ENCODE measurements at places on chromosomes 6 and 20.

DNA sequence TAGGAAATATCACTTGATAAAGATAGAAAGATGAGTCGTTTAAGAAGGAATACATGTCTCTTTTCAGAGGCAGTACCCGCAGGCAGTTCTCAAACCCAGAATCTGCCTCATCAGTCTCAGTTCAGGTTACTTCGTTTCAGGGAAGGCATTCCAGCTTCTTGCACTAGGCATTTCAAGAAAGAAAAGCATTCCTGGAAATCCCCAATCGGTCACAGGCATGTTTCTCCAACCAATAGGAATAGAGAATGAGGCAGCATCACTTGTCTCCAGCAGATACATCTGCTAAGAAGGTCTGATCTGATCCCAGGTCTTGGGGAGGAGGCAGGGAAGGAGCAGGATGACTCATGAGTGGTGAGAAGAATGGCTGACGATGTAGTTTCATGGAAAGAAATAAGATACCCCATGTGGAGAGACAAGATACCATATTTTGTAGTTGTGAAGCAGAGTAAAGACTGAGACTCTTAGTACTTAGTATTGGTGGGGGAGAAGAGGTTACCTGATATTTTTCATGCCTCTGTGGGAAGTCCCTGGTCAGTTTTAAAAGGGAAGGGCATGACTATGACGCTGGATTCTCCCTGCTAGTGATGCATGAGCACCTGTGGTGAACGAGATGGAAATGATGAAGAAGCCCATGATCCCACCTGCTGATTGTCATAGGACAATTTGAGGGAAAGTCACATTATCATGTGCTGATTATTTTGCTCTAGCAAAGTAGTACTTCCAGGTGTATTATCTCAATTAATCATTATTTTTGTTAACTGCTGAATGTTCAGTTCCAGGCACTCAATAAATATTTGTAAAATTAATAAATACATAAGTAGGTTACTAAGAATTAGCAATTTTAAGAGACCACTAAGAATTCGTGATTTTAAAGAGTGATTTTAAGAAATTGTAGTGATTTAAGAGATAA lies 20.3 kb upstream of the HLA-DRB1 start:
- DNase-seq = peak; percentile 27

- DNase-seq = no peak
Measured at GRCh38 chr6:56448046-56448445, 194.6 kb downstream of the DST start.

DNA sequence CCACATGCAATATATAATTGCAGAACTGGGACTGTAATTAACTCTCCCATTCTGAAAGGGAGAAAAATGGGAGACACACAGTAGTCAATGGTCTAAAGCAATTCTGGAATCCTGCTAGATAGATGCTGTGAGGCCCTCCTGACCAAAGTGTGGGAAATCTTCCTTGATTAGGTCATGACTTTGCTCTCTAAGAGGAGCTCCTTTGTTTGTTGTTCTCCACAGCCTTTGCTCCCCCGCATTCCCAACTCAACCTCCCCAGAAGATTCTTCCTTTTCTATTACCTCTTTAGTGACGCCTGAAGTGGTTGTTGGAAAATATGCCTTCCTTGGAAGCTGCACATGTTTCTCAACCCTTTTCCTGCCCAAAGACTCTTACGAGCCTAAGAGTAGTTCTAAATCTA lies 28.8 kb upstream of the LIN28B start:
- DNase-seq = no peak

DNA sequence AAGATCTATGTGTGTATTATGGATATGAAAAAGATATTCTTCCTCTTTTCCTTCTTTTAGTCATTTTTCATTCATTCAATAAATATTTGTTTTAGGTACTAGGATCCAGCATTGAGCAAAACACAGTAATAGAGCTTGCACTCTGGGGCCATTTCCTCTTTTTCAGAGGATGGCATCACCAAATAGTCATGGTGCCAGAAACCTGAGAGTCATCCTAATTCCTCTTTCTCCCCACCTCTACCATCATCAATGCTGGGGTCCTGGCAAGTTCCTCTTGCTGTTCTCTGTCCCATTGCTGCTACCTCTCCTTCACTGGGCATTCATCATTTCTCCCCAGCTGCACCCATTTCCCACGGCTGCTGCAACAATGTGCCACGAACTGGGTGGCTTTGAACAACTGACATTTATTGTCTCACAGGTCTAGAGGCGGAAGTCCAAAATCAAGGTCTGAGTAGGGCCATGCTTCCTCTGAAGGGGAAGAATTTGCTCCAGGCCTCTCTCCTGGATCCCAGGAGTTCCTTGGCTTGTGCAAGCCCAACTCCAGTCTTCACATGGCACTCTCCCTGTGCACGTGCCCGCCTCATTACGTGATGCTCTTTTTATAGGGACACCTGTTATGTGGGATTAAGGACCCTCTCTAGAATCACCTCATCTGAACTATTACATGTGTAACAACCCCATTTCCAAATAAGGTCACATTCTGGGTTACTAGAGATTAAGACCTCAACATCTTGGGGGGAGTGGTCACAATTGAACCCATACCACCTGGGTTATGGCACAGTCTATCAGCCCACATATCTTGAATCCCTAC lies 9.5 kb upstream of the IGF2R start:
- DNase-seq = no peak

- DNase-seq = no peak
Measured at GRCh38 chr20:44585057-44585963, 2.9 kb downstream of the PKIG start.

GRCh38 chr20:58567437-58567836 lies 52.2 kb upstream of the APCDD1L start:
- no peak for DNase-seq

GRCh38 chr6:136958168-136958567 lies 36.1 kb downstream of the SLC35D3 start:
- DNase-seq = no peak

DNA sequence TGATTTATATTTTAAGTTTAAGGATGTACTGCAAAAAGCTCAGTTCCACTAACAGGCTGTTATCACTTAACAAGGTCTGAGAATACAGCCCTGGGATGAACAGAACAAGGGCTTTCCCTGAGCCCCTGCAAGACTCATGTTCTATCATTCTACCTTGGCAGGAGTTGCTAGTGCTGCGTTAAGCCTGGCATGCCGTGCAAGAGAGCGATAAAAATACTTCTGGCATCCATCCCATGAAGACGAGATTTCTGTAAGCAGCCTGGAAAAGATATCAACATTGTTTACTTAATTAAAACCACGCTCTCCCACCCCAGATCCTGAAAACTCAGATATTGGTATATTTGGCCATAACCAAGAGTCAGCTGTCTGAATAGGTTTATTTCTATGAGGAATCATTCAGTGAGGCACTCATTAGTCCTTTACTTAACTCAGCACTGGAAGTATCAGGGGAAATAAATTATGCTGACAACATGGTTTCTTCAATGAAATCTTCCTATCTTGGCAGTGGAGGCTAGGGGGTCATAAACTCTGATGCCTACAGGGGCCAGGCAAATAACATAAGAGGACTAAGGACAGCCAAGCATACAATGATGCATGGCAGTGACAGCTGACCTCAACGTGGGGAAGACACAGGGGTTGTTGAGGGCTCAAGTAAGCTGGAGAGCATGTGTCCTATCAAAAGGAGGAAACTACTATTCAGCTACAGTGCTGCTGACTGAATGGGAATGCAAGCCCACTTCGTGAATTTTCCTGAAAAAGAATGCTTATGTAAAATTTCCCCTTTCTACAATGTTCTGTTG lies 37.6 kb upstream of the LYRM2 start:
- DNase-seq = no peak

DNA sequence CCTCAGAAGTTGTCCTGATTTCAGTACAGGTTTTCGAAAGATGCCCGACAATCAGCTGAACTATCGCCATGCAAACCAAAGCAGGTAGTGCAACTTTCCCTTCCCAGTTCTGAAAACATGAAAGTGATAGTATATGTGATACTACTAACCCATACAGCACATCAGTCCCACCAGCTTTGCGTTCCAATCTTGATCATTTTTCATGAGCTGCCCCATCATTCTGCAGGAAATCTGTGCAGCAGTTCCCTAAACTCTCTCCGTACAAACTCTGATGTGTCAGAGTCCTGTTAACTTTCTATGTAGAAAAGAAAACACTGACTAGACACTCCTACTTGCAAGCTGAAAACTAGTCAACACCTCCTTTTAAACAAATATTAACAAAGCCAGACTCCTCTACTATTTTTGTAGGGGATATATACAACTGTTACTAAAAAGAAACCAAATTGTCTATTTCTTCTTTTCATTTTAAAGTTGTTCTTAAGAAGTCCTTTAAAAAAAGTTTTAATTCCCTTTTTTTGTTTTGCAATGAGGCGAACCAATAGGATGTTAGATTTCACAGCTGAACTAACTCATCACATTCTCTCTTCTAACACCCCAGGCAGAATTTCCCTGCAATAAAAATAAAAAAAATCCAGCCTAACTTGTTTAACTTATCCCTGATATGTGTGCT lies 99.6 kb upstream of the DST start:
- no peak for DNase-seq

DNA sequence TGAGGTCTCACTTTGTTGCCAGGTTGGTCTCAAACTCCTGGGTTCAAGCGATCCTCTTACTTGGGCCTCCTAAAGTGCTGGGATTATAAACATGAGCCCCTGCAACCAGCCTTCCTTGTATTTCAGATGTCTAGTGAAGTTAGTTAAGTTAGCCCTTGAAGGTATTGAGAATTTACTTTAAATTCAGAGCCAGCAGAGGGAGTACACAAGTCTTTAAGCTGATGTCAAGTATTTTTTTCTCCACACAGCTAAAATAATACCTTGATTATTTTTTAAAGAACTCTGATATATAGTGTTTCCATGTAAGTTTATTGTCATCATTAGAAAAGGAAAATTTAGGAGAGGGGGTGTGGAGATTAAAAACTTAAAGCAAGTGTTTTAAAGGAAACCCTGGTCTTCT lies 9.8 kb downstream of the FOXO3 start:
- no peak for DNase-seq

DNA sequence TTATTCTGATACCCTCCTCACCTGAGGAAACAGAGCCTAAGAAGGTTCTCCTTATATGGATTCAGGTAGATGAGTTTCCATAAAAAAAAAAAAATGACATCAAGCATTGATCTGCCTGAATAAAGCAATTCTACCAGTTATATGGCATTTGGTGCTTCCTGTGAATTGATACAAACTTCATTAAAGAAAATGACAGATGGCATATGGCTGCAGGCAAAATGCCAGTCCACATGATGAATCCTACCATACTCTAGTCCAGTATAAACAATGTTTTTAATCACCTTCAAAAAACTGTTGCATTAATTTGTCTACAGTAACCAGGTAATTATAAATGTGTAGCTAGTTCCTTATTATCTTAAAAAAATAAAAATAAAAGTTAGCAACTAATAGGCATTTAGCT lies 559.2 kb upstream of the FLRT3 start:
- DNase-seq = no peak

GRCh38 chr6:158647501-158647900 lies 2.4 kb upstream of the SYTL3 start:
- DNase-seq = no peak

DNA sequence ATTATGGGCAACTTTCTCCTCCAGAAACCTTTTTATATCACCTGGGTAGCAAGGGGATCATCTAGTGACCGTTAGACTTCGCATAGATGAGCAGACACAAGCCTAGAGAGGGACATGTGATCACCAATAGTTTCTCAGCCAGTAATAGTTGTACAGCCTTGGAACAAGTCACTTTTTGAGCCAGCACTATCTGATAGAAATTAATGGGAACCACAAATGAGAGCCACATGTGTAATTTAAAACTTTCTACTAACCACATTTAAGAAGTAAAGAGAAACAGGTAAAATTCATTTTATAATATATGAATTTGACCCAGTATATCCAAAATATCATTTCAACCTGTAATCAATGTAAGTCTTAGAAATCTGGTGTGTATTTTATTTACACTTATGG lies 592 bp upstream of the CTNNBL1 start:
- no peak for DNase-seq

- no peak for DNase-seq
Measured at GRCh38 chr6:46583721-46584120, 68.9 kb downstream of the CYP39A1 start.

GRCh38 chr6:146154197-146154596 lies 125.3 kb downstream of the GRM1 start:
- no peak for DNase-seq

- DNase-seq = no peak
Measured at GRCh38 chr20:45407067-45407745, 883 bp upstream of the DBNDD2 start.

DNA sequence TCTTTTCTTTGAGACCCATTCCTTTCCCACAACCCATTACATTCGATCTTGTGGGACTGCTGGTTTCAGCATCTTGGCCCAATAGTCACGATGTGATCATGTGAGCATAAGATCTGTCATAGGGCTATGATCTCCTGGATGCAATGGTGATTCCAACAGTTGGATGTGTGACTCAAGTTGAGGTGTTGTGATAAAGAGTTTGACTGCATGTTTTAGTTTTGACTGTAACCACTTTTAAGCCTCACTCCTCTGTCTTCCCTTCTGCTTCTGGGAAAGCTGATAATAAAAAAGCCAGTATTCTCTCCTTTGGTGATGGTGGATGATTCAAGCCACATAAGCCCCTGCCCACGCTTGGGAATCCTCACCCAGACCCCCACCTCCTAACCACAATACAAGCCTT lies 117.0 kb upstream of the ASCC3 start:
- no peak for DNase-seq

- DNase-seq = no peak
Measured at GRCh38 chr6:158910484-158911440, 89.2 kb downstream of the RSPH3 start.

- no peak for DNase-seq
Measured at GRCh38 chr6:121765060-121765459, 329.6 kb downstream of the GJA1 start.

GRCh38 chr6:41894366-41895299 lies 542 bp downstream of the USP49 start:
- DNase-seq = no peak

- no peak for DNase-seq
Measured at GRCh38 chr20:21559305-21559704, 45.4 kb upstream of the NKX2-2 start.

DNA sequence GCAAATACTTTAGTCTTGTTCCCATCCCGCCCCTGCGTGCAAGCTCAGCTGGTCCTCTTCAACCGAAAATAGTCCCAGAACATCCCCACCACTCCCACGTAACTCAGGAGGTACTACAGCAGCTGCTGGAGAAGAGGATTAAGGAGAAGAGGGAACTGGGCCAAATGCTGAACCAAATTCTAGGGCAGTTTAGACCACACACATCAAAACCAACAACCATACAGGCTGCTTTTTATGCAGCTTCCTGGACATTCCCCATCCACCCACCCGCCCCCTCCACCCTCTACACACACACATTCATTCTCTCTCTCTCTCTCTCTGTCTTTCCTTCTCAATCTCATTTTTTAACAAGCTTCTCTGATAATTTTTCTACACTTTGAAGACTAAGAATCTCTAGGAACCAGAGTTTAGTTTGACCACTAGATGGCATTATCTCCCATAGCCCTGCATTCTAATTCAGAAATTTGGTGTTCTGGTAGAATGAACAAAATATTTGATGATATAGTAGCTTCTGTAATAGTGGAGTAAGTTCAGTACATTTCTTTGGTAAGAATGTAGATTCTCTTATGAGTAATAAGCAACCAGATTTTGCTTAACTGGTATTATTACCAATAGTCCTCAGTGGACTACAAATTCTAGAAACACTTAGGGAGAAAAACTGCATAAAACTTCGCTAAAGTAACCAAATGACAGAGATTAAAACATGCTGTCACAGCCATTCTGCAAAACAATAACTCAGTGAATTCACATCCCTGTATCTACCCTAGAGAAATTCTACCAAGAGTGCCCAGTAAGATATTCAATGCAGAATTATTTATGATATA lies 52.1 kb upstream of the BEND6 start:
- no peak for DNase-seq

- no peak for DNase-seq
Measured at GRCh38 chr6:135002974-135003703, 51.5 kb downstream of the HBS1L start.
